GM23248 (cell line): ENCODE measurements at places on chromosomes 16 and 17. TPM values are rescaled to one million over a fixed set of nuclear protein-coding genes. Genes with fewer than 3 reads are reported as not detected.

PKMYT1 gene
- 21.1 TPM in 2 replicates for polyA plus RNA-seq

G6PC1 gene
- not detected in 2 replicates for polyA plus RNA-seq

RUNDC3A gene
- 0.24 TPM in 1 of 2 replicates, not detected in the other for polyA plus RNA-seq

DNA sequence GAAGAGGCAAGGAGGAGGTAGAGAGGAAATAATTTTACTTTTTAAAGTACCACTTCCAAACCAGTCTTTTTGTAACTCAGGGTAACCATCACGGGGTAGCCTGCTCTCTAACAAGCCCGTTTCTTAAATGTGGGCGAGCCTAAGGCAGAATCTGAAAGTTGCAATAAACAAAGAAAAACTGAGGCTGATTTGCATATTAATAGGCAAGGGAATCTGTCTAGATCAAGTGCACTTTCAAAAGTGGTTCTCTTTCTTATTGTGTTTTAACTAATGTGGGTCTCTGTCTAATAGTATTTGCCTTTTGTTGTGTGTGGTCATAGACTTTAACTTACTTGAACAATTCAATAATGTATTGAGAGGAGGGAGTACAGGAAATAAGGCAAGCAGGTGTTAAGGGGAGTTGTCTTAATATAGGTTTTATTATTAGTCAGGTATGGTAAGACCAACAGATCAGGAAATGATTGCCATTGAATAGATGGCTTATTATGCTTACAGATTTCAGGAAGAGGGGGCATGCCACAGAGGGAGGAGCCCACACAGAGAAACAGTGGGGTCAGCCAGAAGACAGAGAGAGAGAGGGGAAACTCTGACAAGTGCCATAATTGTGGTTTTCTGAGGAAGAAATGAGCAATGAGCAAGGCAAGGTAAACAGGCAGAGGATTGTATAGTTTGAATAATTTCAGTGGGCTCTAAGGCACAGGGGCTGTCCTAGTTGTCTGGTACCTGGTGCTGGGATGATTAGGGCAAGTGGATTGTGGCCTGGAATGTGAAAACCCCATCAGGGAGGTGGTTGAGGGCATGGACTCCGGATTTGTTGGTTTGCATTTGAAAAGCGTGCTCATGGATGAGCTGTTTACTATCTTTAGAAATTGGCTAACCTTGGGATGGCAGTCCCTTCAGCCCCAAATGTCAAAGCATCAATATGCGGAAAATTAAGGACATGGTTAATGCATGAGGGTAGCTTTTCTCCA lies 237.2 kb downstream of the TOX3 start:
- no peak overlapping the region for H3K27ac ChIP-seq
- H3K27me3 ChIP-seq, result no peaks in the 10 kb centered on the region
- no peaks in the 10 kb centered on the region for H3K36me3 ChIP-seq

GRCh38 chr16:2790631-2791030 lies 3.3 kb upstream of the PRSS33 start:
- DNase-seq, result no peak
- H3K4me3 ChIP-seq, result no peak overlapping the region
- H3K36me3 ChIP-seq, result no peaks in the 10 kb centered on the region
- H3K27ac ChIP-seq, result no peak overlapping the region

- H3K4me1 ChIP-seq, result no peaks in the 10 kb centered on the region
- no peak overlapping the region for H3K27ac ChIP-seq
- no peak overlapping the region for H3K4me3 ChIP-seq
- DNase-seq, result no peak
Observed at GRCh38 chr17:32917842-32918241, 10.1 kb upstream of the TMEM98 start.

DNA sequence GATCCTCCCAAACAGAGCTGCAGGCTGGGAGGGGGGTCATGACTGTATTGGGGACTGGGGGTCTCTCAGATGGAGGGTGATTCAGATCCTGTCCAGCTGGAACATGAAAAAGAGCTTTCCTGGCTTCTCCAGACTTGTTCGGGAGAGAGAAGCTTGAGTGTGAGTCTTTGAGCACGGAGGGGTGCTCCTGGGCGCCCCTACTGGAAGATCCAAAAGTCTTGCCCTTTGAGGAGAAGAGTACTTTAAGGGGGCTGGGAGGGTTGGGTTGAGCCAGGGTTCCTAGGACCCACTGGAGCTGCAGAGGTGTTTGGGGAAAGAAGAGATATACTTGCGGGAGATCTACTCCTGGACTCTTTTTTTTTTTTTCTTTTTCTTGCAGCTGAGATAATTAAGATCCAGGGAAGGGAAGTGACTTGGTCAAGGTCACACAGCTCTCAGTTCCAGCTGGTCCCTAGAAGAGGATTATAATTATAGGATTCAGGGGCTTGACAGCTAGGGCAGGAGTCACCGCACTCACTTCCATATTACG lies 8.4 kb downstream of the RARA start:
- no peaks in the 10 kb centered on the region for H3K27me3 ChIP-seq
- H3K4me3 ChIP-seq, result peak overlapping the region; percentile 83
- DNase-seq, result peak; percentile 87
- no peaks in the 10 kb centered on the region for H3K36me3 ChIP-seq

DNA sequence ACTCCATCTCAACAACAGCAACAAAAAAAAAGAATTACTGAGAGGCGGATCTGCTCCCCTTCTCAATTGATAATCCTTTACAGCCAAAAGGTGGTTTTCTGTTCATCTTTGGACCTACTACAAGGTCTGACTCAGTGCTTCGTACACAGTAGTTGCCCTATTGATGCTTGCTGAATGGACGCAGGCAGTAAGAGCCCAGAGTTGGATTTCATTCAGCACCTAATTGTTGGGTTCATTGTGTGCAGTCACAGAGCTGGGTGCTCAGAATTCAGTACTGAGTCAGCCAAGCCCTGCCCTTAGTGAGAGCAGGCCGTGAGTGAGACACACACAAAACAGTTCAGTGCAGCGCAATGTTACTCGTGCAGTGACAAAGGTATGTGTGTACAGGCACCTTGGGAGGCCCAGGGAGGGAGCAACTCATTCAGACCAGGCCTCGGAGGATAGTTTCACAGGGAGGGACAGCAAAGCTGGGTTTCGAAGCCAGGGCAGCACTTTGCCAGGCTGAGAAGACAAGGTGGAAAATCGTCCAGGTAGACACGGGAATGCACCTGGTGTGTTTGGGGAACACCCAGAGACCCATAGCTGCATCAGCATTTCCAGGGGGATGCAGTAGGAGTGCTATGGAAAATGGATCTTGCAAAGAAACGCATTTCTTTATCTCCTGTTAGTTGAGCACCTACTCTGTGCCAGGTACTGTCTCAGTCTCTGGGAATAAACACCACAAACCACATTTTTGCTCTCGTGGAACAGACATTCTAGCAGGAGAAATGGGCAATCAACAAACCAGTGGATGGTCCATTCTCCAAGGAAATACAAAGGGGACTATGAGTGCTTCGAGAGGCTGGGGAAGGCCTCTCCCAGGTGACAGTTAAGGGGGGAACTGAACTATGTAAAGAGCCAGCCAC lies 18.1 kb upstream of the KRT17 start:
- DNase-seq, result peak; percentile 24
- H3K27me3 ChIP-seq, result no peaks in the 10 kb centered on the region

DNA sequence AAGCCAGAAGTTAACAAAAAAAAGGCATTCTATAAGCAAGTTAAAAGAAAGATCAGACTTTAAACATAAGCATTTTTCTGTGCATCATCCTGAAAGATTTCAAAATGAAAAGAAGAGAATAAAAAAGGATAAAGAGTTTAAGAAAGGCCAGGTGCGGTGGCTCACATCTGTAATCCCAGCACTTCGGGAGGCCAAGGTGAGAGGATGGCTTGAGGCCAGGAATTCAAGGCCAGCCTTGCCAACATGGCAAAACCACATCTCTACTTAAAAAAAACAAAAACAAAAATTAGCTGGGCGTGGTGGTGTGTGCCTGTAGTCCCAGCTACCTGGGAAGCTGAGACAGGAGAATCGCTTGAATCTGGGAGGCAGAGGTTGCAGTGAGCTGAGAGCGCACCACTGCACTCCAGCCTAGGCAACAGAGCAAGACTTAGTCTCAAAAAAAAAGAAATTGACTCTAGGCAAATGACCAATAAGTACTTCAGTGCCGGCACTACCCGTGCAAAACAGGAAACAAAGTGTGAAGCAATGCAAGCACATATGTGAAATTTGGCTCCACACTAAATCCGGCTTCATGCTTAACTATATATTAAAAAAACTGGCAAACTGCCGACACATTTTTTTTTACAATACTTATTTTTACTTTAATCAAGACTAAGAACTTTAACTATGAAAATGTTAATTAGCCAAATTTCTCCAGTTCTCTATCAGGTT lies 83.2 kb upstream of the C17orf78 start:
- peaks cover 5% of the 10 kb centered on the region; the same call in 1 of the 2 replicates for H3K4me1 ChIP-seq
- peak; percentile 15 for DNase-seq
- H3K27ac ChIP-seq, result no peak overlapping the region
- H3K4me3 ChIP-seq, result no peak overlapping the region
- H3K36me3 ChIP-seq, result no peaks in the 10 kb centered on the region

DNA sequence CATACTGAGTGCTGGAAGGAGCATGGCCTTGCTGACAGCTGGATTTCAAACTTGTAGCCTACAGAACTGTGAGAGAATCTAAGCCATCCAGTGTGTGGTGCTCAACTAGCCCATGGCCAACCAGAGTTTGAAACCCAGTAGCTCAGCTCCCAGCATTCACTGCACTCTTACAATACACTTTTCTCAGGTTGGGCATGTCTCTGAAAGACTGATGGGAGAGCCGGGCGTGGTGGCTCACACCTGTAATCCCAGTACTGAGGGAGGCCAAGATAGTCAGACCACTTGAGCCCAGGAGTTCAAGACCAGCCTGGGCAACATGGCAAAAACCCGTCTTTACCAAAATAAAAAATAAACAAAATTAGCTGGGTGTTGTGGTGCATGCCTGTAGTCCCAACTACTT lies 3.8 kb downstream of the CPNE2 start:
- no peak overlapping the region for H3K27ac ChIP-seq
- no peaks in the 10 kb centered on the region for H3K27me3 ChIP-seq
- H3K36me3 ChIP-seq, result no peaks in the 10 kb centered on the region
- DNase-seq, result no peak
- no peak overlapping the region for H3K4me3 ChIP-seq

DNA sequence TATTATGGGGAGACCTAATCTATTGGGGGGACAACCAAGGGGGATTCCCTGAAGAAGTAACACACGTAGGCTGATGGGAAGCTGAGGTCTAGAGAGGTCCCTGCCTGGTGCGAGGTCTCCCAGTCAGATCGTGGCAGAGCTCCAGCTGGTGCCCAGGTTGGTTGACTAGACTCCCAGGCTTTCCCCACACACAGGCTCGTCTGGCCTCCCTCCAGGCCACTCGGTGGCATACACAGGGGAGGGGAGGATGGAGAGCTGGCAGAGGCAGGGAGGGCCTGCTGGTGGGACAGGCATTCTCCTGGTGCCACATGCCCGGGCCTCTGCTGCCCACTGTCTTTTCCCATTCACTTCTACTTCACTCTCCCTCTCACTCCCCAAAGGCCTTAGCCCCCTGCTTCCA lies 8.5 kb upstream of the SOCS3 start:
- no peak overlapping the region for H3K4me3 ChIP-seq
- no peaks in the 10 kb centered on the region for H3K4me1 ChIP-seq
- H3K36me3 ChIP-seq, result no peaks in the 10 kb centered on the region
- H3K27me3 ChIP-seq, result no peaks in the 10 kb centered on the region

- H3K36me3 ChIP-seq, result no peaks in the 10 kb centered on the region
- H3K4me3 ChIP-seq, result no peak overlapping the region
- H3K27ac ChIP-seq, result no peak overlapping the region
- no peak for DNase-seq
- H3K4me1 ChIP-seq, result peaks cover 3% of the 10 kb centered on the region; the same call in 1 of the 2 replicates
Observed at GRCh38 chr17:43911904-43912303, 4.6 kb upstream of the MPP2 start.

DNA sequence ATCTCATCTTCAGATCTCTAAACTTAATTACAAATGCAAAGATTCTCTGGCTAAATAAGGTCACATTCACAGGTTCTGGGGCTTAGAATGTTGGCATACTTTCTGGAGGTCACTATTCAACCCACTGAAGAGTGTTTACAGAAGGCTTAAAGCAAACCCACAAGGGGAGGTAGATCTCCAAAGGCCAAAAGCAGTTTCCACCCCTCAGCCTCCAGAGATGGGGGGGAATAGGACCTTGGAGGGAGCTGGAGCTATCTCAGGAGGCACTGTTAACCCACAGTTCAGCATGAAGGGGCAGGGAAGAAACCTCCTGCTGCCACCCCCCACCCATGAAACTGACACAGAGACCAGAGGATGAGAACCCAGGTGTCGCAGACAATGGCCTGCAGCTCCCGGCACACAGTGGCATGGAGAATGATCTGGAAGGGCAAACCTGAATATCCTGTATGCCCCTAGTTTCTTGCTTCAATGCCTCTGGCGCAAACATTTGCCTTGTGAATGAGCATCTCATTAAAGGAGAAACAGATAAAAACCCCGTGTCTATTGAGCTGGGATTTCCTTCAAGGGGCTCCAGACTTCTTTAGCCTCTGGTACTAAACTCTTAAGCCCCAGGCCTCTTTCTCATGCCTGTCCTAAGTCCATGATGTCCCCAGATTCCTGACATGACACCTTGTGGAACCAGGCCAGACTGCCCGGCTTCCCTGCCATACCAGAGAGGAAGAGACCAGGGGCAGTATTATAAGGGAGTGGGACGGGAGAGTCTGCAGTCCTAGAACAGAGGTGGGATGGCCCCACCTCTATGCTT lies 103.1 kb upstream of the CDH5 start:
- no peaks in the 10 kb centered on the region for H3K27me3 ChIP-seq
- DNase-seq, result no peak
- no peak overlapping the region for H3K27ac ChIP-seq
- no peak overlapping the region for H3K4me3 ChIP-seq

GRCh38 chr17:73072219-73072962 lies 20.1 kb downstream of the SLC39A11 start:
- H3K27ac ChIP-seq, result no peak overlapping the region
- H3K36me3 ChIP-seq, result no peaks in the 10 kb centered on the region
- no peaks in the 10 kb centered on the region for H3K27me3 ChIP-seq
- H3K4me1 ChIP-seq, result peaks cover 15% of the 10 kb centered on the region
- no peak overlapping the region for H3K4me3 ChIP-seq
